SW 1271 (cell line): ENCODE measurements at places on chromosomes 6 and 20.

DNA sequence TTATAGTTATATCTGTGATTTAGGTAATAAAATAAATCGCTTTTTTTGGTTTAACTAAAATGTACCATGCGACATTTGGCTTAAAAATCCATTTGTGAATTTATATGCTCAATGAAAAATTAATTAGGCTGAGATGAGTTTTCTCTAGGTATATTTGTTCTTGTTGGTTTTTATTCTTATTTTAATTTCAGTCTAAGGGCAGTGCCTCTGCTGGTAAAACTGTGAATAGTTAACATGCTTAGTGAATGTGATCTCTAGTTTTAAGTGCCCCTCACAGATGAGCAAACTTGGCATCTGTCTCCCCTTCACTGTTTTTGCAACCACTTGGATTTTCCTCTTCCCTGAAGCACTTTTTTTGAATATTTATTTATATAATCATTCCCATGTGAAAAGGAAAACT, 822.7 kb downstream of the GRIK2 start:
- DNase-seq: no peak

DNA sequence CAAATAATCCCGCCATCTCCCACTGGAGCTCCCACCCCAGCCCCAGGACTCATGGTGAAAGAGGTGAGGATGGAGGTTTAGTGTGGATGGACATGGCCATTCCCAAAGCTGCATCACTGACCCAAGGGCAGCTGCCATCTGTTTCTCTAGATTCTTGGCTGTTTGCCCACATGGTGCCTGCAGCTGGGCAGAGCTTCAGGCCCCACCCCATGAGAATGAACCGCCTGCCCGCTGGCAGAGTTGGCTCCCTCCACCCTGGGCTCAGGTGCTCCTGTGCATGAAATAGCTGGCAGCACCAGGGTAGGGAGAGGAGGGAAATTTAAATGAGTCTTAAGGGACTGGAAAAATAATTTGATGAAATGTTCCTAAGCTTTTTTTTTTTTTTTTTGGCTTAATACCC, 17.4 kb downstream of the SCML4 start:
- no peak for DNase-seq

GRCh38 chr6:132218059-132218696, 183.1 kb downstream of the MOXD1 start:
- DNase-seq: peak; percentile 42

GRCh38 chr6:150876598-150876997, 11.1 kb downstream of the MTHFD1L start:
- no peak for DNase-seq

GRCh38 chr6:119032428-119032827, 46.0 kb downstream of the FAM184A start:
- no peak for DNase-seq

DNA sequence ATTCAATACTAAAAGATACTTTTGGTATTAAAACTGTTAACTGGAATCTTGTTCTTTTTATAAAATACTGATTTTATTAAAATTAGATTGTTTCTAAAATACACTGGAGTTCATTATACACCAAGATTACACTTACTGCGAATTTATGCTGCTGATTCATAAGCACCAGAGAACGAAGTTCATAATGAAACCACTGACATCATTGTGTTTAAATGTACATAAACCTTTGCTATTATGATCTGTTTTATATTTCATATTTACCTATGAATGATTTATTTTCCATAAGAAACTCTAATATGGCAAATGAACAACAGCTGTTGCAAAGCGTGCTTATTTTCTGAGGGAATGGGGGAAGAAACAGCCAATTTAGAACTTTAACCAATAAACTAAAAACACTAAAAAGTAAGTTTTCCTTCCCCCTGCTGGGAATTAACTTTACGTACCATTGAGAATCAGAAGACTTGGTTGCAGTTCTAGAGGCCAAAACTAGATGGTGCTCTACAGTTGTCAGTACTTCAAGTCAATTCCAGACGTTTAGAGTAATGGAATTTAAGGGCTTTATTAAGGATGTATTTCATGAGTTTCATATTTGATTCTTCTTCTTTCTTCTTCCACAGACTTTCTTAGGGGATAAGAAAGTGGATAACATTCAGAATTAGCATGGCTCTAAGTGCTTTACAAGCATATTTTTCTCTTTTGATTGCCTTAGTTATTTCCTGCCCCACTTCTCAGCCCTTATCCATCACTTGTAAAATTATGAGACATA, 30.8 kb upstream of the COL19A1 start:
- DNase-seq: peak; percentile 70

DNA sequence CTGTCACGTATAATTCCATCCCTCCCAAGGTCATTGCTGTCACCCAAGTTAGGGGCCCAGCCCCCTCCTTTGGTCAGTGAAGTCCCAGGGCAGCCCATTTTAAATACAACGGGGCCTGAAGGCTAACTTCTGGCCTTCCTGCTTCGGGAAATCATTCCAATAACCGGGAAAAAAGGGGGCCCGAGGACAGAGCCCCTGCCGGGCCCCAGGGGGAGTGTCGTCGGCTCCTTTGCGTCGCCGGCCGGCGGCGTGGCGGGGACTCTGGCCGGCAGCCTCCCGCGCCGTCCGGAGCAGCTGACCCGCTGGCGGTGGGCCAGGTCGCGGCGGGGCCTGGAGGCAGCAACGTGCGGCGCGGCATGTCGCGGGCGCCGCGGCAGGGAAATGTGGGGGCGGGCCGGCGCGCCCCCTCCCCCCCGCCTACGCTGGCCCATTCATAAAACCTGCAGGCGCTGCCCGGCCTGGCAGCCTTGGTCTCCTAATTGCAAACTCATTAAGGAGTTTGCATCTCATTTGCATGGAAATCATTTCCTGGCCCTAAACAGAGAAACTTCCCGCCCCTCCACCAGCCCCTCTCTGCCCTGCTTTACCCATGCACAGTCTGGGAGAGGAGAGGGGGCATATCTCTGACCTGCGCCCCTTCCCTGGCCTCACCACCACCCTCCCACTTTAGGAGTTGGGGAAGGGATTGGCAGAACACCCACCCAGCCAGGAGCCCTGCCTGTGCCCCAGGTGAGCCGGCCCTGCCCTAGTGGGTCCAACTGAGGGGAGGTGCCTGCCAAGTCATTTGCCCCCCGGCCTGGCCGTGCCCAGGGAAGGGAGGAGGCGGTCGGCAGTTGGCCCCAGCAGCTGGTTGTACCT, 50.7 kb downstream of the MRPL14 start:
- DNase-seq: no peak

GRCh38 chr6:90502381-90502780, 84.5 kb downstream of the MAP3K7 start:
- DNase-seq: no peak

GRCh38 chr20:62374331-62375152, 7.4 kb upstream of the LAMA5 start:
- DNase-seq: no peak

DNA sequence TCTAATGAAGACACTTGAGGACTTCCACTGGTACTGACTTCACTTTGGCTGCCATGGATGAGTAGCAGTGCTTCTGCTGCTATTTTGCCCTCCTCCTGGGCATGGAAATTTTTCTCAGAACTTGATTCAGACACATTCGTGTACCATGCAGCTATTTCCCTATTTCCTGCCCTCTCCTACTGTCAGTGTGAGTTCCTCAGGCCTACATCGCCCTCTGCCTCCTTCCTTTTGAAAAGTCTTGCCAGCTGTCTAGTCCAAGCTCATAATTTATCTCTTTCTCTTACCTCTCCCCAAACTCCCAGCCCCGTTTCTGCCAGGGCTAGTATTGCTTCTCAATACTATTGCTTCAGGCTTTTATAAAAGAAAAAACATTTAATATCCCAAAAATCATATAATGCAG, 470.2 kb downstream of the ADGRB3 start:
- DNase-seq: no peak

DNA sequence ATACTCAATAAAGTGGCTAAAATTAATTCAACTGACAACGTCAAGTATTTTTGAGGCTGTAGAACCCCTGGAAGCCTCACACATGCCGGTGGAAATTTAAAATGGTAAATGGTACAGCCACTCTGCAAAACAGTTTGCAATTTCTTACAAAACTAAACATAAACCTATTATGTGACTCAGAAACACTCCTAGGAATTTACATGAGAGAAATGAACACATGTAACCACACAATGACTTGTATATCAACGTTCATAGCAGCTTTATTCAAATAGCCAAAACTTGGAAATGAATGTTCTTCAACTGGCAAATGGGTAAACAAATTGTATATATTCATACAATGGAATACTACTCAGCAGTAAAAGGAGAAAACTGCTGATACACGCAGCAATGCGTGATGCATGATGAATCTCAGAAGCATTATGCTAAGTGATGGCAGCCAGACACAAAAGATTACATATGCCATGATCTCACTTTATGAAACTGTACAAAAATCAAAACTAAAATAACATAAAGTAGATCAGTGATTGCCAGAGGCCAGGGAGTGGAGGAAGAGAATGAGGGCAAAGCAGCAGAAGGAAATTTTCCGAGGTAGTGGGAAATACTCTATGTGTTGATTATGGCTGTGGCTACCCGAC, 112.5 kb downstream of the FAM50B start:
- no peak for DNase-seq

GRCh38 chr6:38524436-38525145, 115.1 kb downstream of the BTBD9 start:
- DNase-seq: no peak

DNA sequence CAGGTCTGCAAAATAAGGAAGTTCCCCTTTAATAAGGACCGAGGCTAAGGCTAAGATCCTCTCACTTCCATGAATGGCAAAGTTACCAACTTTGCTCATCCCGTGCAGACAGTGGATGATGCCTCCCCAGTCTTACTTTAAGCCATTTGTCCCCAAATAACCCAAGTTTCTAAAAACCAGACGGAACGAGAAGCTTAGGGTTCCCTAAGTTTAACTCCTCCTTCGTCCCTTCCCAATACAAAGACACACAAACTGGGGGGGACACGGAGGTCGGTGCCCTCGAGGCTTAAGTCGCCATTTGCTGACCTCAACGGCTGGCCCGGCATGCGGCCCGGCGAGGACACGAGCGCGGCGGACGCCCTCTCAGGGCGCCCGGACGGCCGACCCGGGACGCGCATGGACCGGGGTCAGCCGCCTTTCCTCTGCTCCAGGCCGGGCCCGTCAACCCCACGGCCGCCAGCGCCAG, 527 bp downstream of the FBXO30 start:
- peak; percentile 75 for DNase-seq

DNA sequence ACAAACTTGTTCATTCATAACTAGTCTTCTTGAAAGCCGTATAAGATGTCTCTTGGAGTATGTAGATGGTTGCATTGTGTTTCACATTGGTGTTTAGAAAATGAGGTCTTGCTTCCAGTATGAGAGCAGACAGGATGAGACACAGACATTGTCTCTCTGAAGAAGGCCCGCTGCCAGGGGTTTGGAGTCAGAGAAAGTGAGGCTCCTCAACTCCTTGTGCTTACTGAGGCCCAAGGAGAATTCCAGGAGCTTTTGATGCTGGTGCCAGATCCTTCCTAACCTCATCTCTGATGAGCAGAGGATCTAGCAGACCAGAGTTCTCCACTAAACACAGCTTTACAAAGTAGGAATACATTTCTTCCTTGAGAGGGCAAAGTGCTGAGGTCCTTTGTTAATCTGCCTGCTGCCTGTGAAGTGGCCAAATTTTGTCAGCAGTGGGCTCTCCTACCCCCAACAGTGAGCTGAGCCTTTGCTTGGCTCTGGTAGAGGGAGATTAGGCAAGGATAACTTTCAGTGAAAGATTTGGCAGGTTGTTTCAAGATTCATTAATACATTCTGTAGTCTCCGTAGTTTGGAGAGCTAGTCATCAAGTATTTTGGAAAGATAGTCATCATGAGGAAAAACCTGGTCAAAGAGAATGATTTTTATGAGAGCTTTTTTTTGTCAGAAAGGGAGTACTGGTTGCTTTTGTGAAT, 9.7 kb downstream of the MAPRE1 start:
- no peak for DNase-seq

DNA sequence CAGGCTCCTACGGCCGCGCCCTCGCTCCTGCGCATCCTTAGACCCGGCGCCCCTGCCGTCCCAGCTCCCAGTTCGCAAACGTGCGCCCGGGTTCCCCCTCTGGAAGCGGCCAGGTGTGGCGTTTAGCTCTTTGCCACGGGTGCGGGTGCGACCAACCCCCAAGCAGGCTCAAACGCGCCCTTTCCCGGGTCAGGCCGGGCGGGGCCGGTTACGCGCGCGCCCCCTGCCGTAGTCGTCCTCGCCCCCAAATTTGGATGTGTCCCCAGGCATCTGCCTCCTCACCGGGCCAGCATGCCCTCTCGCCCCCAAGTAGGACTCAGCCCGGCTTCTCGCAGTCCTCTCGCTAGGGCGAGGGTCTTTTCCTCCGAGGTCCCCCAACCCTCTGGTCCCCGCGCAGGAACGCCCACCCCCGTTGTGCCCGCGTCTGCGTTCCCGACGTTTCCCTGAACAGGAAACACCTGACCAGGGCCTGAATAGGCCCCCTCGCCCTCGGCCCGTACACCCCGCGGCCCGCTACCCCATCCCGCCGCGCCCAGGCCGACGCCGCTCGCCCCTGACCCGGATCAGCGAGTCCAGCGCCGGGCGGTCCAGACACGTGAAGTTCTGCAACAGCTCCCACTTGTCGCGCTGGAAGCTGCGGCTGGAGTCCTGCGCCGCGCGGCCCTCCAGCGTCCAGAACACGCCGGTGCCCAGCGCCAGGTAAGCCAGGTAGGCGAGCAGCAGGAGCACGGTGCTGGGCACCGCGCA, 520 bp downstream of the KCNK17 start:
- no peak for DNase-seq

- no peak for DNase-seq
Measured at GRCh38 chr6:70874181-70874913, 82.5 kb downstream of the B3GAT2 start.

GRCh38 chr6:150478656-150479545, 110.1 kb downstream of the IYD start:
- no peak for DNase-seq

DNA sequence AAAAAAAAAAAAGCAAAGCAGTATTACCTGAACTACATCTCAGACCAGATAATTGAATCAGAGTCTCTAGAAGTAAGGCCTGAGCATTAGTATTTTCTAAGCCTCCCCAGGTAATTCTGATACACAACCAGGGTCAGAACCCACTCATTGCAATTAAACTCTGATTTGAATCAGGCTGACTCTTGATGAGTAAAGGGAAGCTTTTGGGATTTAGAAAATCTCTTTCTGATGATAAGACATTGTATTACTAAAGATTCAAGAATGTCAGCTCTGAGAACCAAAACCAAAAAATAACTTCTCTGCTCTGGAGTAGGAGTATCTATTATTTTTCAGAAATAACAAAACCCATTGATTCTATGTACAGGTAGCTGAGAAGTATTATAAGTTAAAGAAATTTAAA, 100.1 kb upstream of the COL21A1 start:
- no peak for DNase-seq

- no peak for DNase-seq
Measured at GRCh38 chr20:61739086-61739831, 326.4 kb downstream of the TAF4 start.

DNA sequence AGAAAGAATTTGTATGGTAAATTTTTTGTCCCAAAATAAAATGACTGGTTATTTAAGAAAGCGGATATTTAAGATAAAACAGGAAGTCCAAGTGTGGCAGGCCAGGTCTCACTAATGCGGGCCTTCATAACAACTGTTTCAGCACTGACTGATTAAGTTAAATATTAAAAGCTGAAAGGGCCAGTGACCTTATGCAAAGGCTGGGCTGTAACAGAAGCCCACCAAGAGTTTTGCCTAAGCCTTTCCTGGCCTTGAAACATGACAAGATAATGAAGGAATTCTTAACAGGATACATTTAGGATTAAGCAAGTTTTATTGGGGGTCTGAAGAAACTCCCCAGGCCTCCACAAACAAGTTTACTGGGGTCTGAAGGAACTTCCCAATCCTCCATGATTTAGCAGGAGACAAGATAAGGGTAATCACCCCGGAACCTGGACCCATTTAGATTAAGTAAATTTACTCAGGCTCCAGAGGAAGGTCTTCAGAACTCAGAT, 36.3 kb downstream of the ZNF133 start:
- no peak for DNase-seq

GRCh38 chr20:55143601-55144000, 668.2 kb downstream of the DOK5 start:
- no peak for DNase-seq
